ENCODE measurements at places on chromosomes 6 and 20.

DNA sequence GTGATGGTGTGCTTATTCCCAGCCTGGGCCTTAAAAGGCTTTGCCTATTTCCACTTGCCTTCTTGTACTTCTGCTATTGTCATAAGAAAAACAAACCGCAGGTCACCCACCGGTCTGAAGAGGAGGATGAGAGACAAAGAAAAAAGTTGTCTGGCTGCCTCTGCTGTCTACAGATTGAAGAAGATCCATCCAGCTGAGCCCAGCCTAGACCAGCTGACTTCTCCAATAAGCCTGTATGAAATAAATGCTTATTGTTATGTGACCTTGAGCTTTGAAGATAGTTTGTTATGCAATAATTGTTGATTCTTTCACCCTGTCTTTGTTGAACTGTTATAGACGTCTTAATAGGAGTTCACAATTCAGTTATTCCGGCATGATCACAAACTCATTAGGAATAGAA lies 223.8 kb upstream of the PRSS16 start:
- no peak for DNase-seq

DNA sequence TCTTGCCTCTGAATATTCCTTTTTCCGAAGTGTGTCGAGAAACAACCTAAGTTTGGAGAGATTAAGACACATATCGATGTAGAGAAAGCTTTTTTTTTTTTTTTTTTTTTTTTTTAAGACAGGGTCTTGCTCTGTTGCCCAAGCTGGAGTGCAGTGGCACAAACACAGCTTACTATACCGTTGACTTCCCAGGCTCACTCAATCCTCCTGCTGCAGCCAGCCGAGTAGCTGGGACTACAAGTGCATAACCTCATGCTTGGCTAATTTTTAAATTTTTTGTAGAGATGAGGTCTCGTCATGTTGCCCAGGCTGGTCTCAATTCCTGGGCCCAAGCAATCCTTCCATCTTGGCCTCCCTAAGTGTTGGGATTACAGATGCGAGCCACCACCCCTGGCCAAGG lies 21.4 kb downstream of the SLC17A5 start:
- no peak for DNase-seq

DNA sequence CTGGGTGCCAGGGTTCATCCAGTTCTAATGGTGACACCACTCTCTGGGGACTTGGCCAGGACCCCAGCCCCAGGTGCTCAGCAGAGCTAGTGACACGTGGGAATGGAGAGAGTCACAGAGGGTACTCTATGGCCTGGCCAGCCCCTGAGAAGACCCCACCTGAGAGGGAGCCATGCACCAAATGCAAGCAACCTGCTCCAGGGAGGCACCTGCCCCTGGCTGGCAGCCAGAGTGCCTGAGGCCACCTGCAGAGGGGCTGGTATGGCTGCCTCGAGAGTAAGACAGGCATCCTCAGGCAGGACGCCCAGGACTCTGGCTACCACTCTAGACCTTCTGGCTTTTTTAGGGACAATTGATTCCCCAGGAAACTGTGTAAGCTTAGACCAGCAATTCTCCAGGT lies 38.6 kb upstream of the CST7 start:
- no peak for DNase-seq

DNA sequence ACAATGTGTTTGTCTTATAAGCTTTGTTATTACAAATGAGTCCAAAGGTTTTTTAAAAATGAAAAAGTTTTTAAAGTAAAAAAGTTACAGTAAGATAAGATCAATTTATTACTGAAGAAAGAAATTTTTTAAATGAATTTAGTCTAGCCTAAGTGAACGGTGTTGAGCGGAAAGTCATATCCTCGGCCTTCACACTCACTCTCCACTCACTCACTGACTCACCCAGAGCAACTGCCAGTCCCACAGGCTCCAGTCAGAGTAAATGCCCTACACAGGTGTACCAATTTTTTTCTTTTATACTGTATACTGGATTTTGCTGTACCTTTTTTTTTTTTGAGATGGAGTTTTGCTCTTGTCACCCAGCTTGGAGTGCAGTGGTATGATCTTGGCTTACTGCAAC lies 42.7 kb upstream of the AGPAT4 start:
- DNase-seq, result no peak

DNA sequence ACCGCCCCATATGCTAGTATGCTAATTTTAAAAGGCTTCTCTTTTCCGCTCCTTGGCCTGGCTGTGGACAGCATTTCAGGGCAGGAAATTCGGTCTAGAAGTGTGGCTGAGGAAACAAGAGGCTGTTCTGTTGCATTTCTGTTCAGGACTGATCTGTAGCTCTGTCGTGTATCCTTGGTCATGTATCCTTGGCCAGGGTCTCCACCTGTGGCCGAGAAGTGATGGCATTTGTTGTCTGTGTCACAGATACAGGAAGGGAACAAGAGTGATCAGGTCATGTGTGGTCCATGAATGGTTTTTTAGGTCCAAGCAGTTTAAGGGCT lies 300.5 kb upstream of the SUPT3H start:
- DNase-seq, result no peak

DNA sequence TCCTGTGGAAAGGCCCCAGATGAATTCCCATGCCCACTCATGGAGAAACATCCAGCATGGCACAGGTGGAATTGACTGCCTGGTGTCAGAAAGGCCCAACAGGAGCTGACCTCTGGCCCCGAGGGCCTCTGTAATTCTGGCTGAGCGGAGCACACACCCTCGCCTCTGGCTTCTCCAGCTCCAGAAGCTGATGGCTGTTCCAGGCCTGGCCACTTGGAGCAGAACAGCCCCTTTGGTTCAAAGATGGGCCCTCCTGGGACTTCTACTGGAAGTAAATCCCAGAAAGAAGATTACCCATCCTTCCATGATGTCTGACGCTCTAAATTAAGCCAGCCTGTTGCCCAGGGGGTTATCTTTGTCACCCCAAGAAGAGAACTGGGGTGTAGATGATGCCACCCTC lies 275.1 kb upstream of the CDH4 start:
- DNase-seq, result no peak

- DNase-seq, result no peak
These were observed 24.5 kb downstream of the PLCG1 start for GRCh38 chr20:41161886-41162285.

DNA sequence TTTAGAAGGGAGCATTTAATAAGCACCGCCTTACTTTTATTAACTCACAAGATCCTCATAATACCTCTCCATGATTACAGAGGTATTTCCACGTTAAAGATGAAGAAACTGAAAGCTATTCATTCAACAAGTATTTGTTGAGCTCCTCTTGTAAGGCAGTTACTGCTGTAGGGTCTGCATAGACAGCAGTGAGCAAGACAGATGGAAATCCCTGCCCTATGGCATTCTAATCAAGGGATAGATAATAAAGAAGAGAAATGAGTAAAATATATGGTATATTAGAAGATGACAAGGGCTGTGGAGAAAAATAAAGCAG lies 77.8 kb upstream of the CTNNBL1 start:
- no peak for DNase-seq

- no peak for DNase-seq
These were observed 15.2 kb downstream of the DSE start for GRCh38 chr6:116385921-116386320.

- no peak for DNase-seq
These were observed 31.9 kb upstream of the PRELID3B start for GRCh38 chr20:59074456-59074855.

- no peak for DNase-seq
These were observed 136.4 kb downstream of the TBXT start for GRCh38 chr6:166031275-166031674.

- no peak for DNase-seq
These were observed 4.8 kb downstream of the ZBP1 start for GRCh38 chr20:57615445-57615811.

DNA sequence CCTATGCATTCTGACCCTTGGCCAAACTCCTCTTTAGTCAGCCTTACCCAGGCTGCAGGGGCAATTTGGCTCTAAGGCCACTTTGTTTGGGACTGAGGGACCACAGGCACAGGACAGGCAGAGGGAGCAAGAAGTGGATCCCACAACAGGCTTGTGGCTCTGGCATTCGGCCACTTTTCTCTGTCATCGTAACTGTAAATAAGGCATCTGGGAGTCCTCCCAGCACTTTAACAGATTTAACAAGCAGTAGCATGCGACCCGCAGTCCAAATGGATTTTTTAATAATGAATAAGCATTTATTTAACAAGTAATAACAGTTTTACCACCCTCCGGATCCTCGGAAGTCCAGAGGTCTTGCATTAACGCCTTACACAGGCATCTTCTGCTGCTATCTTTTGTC lies 16.1 kb upstream of the CDH22 start:
- DNase-seq, result no peak

- DNase-seq, result no peak
These were observed 47.2 kb downstream of the TMEM242 start for GRCh38 chr6:157276134-157276532.

DNA sequence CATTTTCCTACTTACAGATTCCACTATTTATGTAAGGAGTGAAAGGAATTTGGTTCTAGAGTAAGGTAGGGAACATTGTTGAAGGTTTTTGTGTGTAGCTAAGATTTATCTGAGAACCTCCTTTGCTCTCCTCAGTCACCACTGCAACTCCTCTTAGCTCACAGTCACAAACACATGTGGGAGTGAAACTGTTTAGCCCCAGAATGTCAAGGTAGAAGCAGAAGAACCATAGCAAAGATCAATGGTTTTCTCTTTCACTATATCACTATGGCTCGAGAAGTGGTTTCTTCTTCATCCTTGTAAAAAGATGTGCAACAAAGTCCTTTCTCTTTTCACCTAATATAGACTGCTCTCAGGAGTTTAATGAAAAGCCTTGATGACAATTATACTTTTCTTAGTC lies 6.5 kb upstream of the DEFB112 start:
- DNase-seq, result no peak

GRCh38 chr20:31604567-31605030 lies 490 bp upstream of the ID1 start:
- DNase-seq, result no peak

DNA sequence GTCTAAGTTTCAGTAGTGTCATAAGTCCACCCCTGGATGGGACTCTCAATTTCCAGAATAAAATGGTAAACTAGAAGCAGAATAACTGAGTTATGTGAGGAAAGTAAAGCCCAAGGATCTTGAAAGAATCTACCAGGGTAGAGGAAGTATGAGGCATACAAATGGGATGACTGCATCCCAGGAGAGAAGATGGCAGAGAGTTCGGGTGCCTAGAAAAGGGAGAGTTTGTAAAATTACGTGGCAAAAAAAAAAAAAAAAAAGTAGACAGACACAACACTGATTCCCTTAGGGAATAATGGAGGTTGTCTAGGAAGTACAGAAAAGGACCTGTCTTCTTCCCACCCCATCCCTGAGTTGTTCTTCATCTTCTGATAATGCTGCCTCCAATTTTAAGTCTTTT lies 3.4 kb downstream of the GABBR1 start:
- DNase-seq, result no peak

- DNase-seq, result no peak
These were observed 312.8 kb upstream of the SULF2 start for GRCh38 chr20:48098099-48098498.

- DNase-seq, result no peak
These were observed 8.4 kb downstream of the SOX4 start for GRCh38 chr6:21601932-21602390.

GRCh38 chr6:7785243-7786035 lies 59.5 kb downstream of the BMP6 start:
- no peak for DNase-seq

- no peak for DNase-seq
These were observed 59.6 kb downstream of the ANKRD60 start for GRCh38 chr20:58168843-58169242.

GRCh38 chr6:127879685-127880084 lies 21.2 kb downstream of the THEMIS start:
- peak; percentile 7 for DNase-seq

- DNase-seq, result no peak
These were observed 77.9 kb upstream of the B3GAT2 start for GRCh38 chr6:71034563-71035345.

DNA sequence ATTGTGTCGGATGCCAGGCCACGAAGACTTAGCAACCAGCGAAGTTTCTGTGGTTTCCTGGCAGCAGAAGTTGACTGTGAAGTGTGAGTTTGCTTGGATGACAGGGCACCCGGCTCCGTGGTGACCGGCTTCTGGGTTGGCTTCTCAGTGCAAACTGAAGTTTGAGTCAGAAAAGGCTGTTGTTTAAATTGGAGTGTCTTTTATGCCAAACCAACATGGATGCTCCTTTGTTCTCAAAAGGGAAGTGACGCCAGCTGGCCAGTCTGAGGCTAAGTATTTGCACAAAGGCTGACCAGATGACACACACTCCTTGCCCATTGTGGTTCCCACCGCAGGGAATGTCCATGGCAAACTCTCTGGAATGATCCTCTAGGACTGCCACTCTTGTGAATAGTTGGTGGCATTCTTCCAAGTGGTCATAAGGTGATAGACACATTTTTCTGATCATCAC lies 164.8 kb upstream of the QKI start:
- no peak for DNase-seq

- DNase-seq, result no peak
These were observed 32.5 kb downstream of the NT5E start for GRCh38 chr6:85482206-85482904.

DNA sequence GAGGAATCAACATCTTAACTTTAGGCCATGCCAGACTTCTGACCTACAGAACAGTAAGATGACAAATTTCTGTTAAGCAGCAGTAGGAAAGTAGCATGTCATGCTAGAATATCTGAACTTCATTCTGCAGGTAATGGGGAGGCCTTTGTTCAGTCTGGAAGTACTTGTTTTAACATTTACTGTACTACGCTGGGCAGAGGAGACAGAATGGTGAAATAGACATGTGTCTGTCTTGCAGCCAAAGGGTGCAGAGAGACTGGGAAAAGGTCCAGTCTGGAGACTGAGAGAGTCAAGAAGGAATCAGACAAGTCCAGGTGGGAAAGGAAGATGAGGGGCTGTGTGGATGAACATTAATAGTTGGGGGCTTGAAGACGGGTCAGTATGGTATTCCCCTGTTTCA lies 17.5 kb upstream of the ZBTB2 start:
- no peak for DNase-seq

GRCh38 chr6:155284775-155285174 lies 21.0 kb downstream of the CLDN20 start:
- no peak for DNase-seq

DNA sequence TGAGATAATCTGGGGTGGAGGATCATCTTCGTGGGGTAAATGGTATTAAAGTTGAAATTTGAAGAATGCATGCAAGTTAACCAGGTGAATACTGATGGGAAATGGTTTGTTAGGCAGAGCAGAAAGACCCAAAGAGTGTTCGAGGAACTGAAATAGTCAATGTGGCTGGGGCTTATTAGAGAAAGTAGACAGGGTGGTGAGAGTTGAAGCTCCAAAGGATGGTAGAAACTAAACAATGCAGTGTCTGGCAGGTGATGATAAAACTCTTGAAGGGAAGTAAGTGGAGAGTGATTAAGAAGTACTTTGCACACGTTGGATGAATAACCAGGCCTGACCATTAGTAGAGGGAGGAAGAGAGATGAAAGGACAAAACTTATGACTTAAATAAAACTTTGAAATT lies 39.8 kb upstream of the CENPW start:
- no peak for DNase-seq
